B cell (primary cell): ENCODE measurements at places on chromosomes 12 and 14. TPM values are rescaled to one million over a fixed set of nuclear protein-coding genes. Genes with fewer than 3 reads are reported as not detected.
A peak's percentile ranks its signal among the peaks of the same experiment; 100 is the strongest.

Gene OVCH1
- polyA plus RNA-seq = not detected in 2 replicates

DNA sequence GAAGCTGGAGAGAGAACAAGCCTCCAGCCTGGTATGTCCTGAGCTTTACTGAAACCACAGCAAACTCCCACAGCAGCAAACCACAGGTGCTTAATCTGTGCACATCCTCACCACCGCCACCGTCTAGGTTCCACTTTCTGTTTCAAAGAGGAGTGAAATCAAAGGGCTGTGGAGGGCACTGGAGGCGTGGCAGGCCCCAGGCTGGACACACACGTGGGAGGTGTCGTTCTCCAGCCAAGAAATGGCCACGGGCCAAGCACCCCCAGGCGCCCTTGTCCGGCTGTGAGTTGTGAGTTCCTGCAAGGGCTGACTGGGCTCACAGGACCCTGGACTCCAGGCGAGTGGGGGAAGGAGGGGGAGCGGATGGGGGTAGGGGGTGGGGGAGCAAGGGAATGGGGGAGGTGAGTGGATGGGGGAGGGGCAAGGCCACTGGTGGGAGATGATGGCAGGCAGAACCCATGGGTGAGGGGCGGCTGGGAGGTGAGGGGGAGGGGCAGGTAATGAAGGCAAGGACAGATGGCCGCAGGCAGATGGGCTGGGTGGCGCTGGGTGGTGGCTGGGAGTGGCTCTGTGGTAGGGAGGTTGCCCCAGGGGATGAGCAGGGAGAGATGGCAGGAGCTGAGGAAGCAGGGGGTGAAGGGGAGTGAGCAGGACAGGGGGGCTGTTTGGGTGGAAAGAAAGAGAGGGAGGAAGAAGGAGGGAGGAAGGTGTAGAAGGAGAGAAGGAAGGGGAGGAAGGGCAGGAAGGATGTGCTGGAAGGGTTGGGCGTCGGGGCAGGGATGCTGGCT, 86.7 kb downstream of the NCOR2 start:
- H3K4me1 ChIP-seq = peaks cover 33% of the 10 kb centered on the region
- no peaks in the 10 kb centered on the region for H3K27me3 ChIP-seq
- H3K4me3 ChIP-seq = no peak overlapping the region

GRCh38 chr14:101508948-101509729, 52.2 kb upstream of the DIO3 start:
- no peak overlapping the region for H3K27ac ChIP-seq
- H3K4me1 ChIP-seq = no peaks in the 10 kb centered on the region
- no peak for DNase-seq
- H3K36me3 ChIP-seq = no peaks in the 10 kb centered on the region
- no peak overlapping the region for H3K4me3 ChIP-seq
- no peaks in the 10 kb centered on the region for H3K27me3 ChIP-seq

GRCh38 chr14:33962016-33962415, 11.1 kb upstream of the EGLN3 start:
- no peaks in the 10 kb centered on the region for H3K27me3 ChIP-seq
- H3K4me3 ChIP-seq = no peak overlapping the region
- DNase-seq = no peak
- H3K27ac ChIP-seq = no peak overlapping the region
- H3K4me1 ChIP-seq = no peaks in the 10 kb centered on the region
- H3K36me3 ChIP-seq = no peaks in the 10 kb centered on the region

Gene OR4E2
- not detected in 2 replicates for polyA plus RNA-seq

GRCh38 chr14:44712024-44712815, 205.1 kb upstream of the FSCB start:
- H3K4me3 ChIP-seq = no peak overlapping the region
- DNase-seq = no peak
- no peaks in the 10 kb centered on the region for H3K27me3 ChIP-seq
- no peak overlapping the region for H3K27ac ChIP-seq

- DNase-seq = no peak
- no peaks in the 10 kb centered on the region for H3K4me1 ChIP-seq
- H3K27me3 ChIP-seq = peaks cover 4% of the 10 kb centered on the region
- no peak overlapping the region for H3K4me3 ChIP-seq
- no peaks in the 10 kb centered on the region for H3K36me3 ChIP-seq
Observed at GRCh38 chr12:76276499-76277151, 71.6 kb downstream of the BBS10 start.

GRCh38 chr12:46830731-46831334, 5.0 kb upstream of the SLC38A4 start:
- DNase-seq = no peak
- no peak overlapping the region for H3K27ac ChIP-seq
- H3K4me3 ChIP-seq = no peak overlapping the region

Gene KRT72
- 0.04 and 0.49 TPM in 2 replicates for polyA plus RNA-seq

DNA sequence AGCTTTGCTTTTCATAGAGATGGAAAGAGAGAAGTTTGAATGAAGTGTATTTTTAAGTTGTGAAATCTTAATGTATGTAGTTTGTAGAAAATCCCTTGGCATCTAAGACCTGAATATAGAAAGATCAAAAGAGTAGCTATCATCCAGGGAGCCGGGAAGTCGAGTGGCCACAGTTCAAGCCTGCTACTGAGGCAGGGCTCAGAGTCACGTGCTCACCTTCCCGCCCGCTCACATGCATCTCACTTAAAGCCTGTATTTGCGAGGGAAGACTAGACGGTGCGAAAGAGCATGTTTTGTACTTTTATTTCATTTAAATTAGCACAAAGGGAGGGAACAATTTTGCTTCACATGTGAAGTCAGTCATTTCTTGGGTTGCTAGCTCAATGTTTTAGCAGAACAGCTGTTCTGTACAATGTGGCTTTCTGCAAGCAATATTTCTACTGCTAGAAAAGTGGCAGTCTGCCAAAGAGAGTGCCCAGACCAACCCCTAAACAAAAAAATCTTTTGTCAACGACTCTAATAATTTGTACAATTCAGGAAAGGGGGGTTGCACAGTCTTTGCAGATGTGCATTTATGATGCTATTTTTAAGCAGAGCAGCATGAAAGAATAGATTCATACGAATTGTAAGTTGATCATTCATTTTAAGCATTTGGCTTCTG, 290.7 kb downstream of the NPAS3 start:
- H3K4me3 ChIP-seq = no peak overlapping the region
- no peak for DNase-seq
- no peaks in the 10 kb centered on the region for H3K27me3 ChIP-seq

DNA sequence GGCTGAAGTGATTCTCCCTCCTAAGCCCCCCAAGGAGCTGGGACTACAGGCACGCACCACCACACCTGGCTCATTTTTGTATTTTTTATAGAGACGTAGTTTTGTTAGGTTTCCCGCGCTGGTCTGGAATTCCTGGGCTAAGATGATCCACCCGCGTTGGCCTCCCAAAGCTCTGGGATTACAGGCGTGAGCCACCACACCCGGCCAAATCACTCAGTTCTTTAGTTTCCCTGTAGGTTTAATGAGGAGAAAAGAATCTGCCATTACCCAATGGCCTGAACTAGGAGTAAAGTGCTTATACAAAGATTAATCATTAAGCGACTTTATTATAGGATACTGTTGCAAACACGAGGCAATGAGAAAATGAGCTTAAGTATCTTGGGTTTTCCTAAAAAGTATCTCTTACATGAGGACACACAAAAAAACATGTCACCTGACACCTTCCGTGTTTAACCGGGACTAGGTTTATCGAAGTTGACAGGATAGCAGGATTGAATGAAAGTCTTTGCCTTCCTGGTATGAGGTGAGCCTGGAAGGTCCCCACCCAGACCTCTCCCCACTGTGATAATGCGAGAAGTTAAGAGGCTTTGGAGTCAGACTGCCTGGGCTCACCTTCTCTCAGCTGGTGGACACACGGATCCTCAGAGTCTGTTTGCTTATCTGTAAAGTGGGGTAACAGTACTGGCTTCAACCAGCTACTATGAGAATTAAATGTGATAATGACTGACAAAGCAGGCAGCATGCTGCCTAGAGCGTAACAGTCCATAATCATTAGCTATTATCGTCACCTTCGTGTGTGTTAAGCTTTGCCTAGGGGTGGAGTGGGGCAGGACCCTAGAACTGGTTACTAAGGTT, 133.5 kb upstream of the KRAS start:
- H3K27ac ChIP-seq = peak overlapping the region; percentile 100
- H3K27me3 ChIP-seq = no peaks in the 10 kb centered on the region

Gene FOXM1
- 0.67 and 0.74 TPM in 2 replicates for polyA plus RNA-seq

DNA sequence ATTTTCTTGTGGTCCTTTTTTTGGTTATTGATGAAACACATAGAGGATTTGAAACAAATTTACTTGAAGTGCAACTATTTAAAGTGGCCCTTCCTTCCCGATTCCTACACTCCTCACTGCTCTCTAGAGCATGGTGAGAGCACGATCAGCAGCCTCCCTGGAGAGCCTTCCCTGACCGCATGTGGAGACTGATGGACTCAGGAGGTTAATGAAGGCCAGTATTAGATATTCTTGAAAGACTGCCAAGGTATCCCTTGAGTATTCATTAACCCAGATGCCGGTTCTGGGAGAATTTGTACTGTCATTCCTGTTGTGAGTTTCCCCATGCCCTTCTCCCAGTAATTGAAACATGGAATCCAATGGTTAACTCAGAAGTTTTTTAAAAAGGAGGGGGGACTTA, 102.8 kb upstream of the FGD4 start:
- no peak overlapping the region for H3K4me3 ChIP-seq
- H3K27me3 ChIP-seq = no peaks in the 10 kb centered on the region
- DNase-seq = no peak
- peaks cover 16% of the 10 kb centered on the region for H3K4me1 ChIP-seq
- H3K36me3 ChIP-seq = no peaks in the 10 kb centered on the region

GRCh38 chr14:85010186-85010585, 519.8 kb upstream of the FLRT2 start:
- no peaks in the 10 kb centered on the region for H3K27me3 ChIP-seq

Gene AQP5
- polyA plus RNA-seq = not detected in 2 replicates

DNA sequence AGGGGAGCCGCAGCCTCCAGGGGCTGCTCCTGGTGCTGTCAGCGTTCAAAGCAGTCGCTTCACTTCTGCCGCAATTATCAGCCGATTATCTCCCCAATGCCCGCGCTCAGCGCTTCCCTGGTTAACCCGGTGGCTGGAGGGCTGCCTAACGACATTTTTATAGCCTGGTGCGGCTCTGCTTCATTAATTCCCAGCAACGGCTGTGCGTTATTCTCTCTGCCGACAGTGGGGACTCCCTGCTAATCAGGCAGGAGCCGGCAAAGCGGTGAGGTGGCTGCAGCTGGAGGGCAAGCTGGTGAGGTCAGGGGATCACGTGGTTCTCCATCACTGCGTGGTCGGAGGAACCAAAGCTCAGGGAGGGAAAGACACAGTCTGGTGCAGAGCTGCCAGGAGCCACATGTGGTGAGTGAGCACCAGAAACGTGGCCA, 62.9 kb downstream of the GLRX5 start:
- H3K4me1 ChIP-seq = peaks cover 4% of the 10 kb centered on the region
- H3K4me3 ChIP-seq = no peak overlapping the region
- H3K36me3 ChIP-seq = no peaks in the 10 kb centered on the region
- peak; percentile 22 for DNase-seq

DNA sequence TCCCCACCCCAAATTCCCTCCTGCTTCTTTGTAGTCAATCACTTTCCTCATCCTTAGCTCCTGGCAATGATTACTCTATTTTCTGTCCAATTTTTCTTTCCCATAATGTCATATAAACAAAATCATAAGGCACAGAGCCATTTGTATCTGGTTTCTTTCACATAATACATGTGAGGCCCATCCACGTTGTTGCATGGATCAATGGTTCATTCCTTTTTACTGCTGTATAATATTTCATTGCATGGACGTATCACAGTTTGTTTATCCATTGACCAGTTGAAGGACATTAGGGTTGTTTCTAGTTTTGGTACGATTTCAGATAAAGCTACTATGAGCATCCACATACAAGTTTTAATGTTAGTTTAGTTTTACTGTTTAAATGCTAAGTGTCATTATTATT, 13.7 kb upstream of the MED13L start:
- no peak overlapping the region for H3K4me3 ChIP-seq
- no peaks in the 10 kb centered on the region for H3K27me3 ChIP-seq
- no peak overlapping the region for H3K27ac ChIP-seq
- DNase-seq = no peak
- H3K4me1 ChIP-seq = no peaks in the 10 kb centered on the region
- H3K36me3 ChIP-seq = no peaks in the 10 kb centered on the region

GRCh38 chr12:14700935-14701334, 4.5 kb upstream of the GUCY2C start:
- no peaks in the 10 kb centered on the region for H3K36me3 ChIP-seq
- no peak overlapping the region for H3K4me3 ChIP-seq
- no peaks in the 10 kb centered on the region for H3K4me1 ChIP-seq
